HTR-8/SVneo (cell line): ENCODE measurements at places on chromosomes 2 and 18.

- DNase-seq = no peak
Observed at GRCh38 chr2:176597916-176598315, 328.7 kb downstream of the MTX2 start.

- no peak for DNase-seq
Observed at GRCh38 chr18:8868276-8868675, 162.9 kb downstream of the MTCL1 start.

DNA sequence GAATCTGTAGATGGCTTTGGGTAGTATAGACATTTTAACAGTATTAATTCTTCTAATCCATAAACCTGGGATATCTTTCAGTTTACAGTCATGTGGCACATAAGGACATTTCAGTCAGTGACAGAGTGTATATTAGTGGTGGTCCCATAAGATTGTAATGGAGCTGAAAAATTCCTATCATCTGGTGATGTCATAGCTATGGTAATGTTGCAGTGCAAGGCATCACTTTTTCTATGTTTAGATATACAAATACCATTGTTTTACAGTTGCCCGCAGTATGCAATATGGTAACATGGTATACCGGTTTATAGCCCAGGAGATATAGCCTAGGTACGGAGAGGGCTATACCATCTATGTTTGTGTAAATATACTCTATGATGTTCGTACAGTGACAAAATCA is 9.7 kb downstream of the CCDC150 start:
- DNase-seq = no peak

- no peak for DNase-seq
Observed at GRCh38 chr2:11687736-11688135, 17.7 kb upstream of the NTSR2 start.
